Endothelial cell of umbilical vein (primary cell): ENCODE measurements at places on chromosomes 2 and 18. TPM values are rescaled to one million over a fixed set of nuclear protein-coding genes. Genes with fewer than 3 reads are reported as not detected.

DNA sequence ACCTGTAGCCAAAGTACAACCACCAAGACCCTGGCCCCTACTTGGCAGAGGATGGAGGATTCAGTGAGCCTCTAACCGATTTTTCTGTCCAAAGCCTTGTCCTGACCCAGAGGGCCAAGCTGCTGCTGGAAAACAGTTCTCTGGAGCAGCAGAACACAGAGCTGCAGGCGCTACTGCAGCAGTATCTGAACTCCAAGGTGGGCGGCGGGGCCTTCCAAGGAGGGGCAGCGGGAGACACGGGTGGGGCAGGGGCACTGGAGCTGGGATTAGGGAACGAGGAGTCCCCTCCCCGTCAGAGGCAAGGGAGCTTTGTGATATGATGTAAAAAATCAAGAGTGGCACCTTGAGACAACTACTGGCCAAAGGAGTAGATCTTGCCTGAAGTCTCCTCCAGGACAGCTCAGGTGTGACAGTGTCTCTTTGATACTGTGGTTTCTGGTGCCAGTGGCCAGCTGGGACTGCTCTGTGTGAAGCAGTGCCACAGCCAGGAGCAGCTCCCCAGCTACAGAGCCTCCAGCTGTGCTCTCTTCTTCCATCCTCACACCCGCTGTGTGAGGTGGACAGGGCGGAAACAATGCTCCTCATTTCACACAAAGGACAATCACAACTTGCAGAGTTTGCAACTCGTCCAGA is 22.8 kb downstream of the OTOF start:
- no peaks in the 10 kb centered on the region for H3K36me3 ChIP-seq
- H3K4me1 ChIP-seq: peaks cover 16% of the 10 kb centered on the region
- no peak overlapping the region for H3K27ac ChIP-seq
- DNase-seq: no peak
- H3K27me3 ChIP-seq: no peaks in the 10 kb centered on the region

GRCh38 chr2:223475901-223476300 is 126.3 kb downstream of the SCG2 start:
- no peak overlapping the region for H3K27ac ChIP-seq
- H3K4me3 ChIP-seq: no peak overlapping the region
- no peaks in the 10 kb centered on the region for H3K27me3 ChIP-seq
- no peaks in the 10 kb centered on the region for H3K36me3 ChIP-seq

DNA sequence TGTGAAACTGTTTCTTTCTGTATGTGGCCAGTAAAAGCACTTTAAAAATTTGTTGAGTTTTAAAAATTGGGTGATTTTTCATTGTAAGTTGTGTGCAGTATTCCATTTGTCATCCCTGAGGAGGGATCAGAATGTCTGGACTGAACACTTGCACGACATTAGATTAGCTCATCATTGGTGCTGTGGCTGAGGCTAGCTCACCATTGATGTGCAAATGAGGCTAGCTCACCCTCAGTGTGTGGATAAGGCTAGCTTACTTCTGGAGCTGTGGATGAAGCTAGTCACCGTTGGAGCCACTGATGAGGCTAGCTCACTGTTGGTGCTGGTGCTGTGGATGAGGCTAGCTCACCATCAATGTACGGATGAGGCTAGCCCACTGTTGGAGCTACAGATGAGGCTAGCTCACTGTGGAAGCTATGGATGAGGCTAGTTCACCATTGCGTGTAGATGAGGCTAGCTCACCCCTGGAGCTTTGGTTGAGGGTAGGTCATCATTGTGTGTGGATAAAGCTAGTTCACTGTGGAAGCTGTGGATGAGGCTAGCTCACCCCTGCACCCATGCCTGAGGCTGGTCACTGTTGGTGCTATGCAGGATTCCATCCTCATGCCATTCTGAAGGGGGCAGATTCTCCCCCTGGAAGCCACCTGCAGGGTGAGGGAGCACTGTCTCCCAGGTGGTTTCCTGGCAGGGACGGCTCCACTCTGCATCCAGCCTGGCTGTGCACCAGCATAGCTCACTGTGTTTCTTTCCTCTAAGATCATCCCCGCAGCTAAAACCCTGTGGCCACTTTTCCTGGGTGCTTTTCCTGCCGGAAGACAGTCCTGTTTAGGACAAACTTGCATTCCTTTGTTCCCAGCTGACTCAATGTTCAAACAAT is 101.1 kb downstream of the TWIST2 start:
- no peak overlapping the region for H3K4me3 ChIP-seq
- H3K4me1 ChIP-seq: no peaks in the 10 kb centered on the region
- DNase-seq: no peak

- H3K36me3 ChIP-seq: no peaks in the 10 kb centered on the region
- H3K27me3 ChIP-seq: no peaks in the 10 kb centered on the region
- peaks cover 33% of the 10 kb centered on the region for H3K4me1 ChIP-seq
- no peak overlapping the region for H3K4me3 ChIP-seq
Measured at GRCh38 chr2:39491653-39492052, 54.6 kb upstream of the MAP4K3 start.

DNA sequence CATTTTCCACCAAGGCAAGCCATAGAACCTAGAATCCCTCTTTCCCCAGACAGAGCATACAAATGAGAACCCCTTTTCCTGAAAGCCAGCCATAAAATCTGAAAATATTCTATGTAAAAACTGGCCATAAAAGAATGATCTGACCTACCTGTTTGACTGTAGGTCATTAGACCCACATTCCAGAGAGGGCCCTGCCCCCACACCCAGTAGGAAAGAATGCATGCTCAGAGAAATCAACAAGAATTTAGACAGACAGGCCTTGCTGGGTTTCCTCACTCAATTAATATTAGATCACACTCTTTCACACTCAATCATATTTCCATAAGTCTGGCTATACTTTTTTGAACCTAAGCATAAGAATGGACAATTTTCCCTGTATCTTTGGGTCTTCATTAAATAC is 929.5 kb downstream of the ERBB4 start:
- H3K4me3 ChIP-seq: no peak overlapping the region
- H3K27me3 ChIP-seq: no peaks in the 10 kb centered on the region
- H3K4me1 ChIP-seq: no peaks in the 10 kb centered on the region

CCDC74B gene
- total RNA-seq: 1.6 and 4.8 TPM in 2 replicates

C2orf68 gene
- 23.0 and 27.4 TPM in 2 replicates for total RNA-seq
